Stimulated activated CD4-positive, alpha-beta T cell treated with anti-CD3 and anti-CD28 coated beads, Interleukin-1b, Interleukin-23, amount 100 ng/mL, for 1 hour (primary cell): ENCODE measurements at places on chromosomes 4 and X.

DNA sequence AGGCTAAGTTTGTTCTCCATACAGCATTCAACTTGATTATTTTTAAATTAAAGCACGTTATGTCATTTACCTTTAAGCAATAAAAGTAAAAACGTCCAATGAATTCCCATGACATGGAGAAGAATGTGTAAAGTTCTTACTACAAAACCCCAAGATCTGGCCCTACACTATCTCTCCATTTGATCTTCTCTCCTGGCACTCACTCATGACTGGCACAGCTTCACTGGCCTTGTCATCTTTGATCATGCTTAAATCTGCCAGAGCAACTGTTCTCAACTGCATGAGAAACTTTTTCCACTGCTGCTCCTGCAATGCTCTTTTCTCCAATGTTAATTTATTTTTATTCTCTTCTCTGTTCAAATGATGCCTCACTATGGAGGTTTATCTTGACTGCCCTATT is 1109.0 kb upstream of the IGFBP7 start:
- DNase-seq = no peak

DNA sequence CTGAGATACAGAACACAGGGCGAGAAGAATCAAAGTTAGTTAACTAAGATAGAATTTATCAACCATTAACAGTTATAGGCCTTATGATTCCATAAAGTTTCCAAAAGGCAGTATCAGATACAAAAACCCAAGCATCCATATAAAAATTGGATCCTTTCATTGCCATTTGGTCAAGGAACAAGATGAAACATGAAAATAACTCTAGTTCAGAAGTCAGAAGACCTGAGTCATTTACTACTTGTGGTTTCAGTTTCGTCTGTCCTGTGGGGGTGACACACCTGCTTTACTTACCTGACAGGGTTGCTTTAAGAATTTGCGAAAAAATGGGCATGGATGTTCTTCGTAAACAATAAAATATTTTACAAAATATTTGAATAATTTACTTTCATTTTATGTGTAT is 130.8 kb downstream of the ANAPC10 start:
- DNase-seq = no peak

GRCh38 chr4:55615008-55615407 is 21.1 kb downstream of the NMU start:
- no peak for DNase-seq

GRCh38 chr4:111230265-111230664 is 607.4 kb upstream of the PITX2 start:
- no peak for DNase-seq

DNA sequence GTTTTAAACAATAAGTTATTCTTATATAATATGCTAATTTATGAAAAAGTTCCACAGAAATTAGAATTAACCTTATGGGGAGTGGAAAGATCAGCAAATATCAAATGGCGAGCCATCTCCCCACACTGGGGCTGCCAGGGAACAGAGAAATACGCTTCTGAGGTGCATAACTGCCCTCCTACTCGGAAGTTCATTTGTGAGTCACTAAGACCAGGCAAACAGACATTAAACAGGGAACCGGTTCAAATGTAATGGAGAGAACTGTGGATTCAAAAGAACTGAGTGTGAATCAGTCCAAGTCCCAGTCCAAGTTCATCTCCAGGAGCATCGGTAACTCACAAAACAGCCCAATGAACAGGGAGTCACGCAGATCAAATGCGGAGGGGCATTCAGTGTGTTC is 11.4 kb upstream of the S100G start:
- no peak for DNase-seq

DNA sequence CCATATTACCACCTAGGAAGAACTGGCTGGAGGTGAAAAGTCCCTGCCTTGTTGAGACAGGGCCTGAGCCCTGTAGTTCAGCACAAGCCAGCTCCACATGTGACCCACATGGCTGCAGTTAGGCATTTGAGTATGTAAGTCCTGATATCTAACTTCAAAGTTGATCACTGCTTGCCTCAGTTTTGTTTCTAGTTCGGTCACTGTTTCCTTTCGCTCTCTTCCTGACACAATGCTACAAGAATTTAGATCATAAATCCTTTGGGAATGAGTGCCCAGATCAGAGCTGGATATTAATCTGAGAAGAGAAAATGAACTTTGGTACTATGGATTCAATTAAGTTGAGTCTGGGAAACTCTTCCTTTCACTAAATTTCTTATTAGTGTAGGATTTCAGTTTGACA is 48.4 kb downstream of the AKAP4 start:
- no peak for DNase-seq

DNA sequence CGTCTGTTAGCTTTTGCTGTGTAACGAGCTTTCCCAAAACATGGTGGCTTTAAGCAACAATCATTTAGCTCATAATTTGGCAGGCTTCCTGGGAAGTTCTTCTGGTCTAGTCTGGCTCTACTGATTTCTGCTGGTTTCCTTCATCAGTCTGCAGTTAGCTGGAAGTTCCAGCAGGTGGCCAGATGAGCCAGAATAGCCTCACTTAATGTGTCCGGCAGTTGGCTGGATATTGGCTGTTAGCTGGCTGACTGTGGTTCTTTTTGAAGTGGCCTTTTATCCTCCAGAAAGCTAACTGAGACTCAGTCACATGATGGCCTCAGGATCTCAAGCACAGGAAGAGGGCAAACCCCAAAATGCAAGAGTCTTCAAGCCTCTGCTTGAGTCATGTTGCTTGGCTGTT is 34.9 kb downstream of the FTHL17 start:
- no peak for DNase-seq

DNA sequence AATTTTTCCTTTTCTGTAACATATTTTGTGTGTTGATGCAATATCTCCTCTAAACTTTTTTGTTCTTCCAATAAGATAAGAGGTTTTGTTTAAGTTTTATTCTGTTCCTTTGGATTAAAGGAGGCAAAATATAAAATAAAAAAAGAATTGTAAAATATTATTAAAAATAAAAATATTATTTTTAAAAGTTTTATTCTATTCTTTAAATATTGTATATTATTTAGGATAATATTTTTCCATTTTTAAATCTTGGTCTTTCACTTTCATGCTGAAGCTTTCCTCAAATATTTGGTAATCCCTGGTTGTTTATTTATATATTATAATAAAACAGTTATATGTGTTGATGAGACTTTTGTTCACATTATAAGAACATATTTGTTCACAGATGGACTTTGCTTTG is 187.9 kb upstream of the PDE5A start:
- DNase-seq = no peak

- DNase-seq = no peak
Observed at GRCh38 chr4:153045111-153045982, 109.2 kb downstream of the FHDC1 start.

DNA sequence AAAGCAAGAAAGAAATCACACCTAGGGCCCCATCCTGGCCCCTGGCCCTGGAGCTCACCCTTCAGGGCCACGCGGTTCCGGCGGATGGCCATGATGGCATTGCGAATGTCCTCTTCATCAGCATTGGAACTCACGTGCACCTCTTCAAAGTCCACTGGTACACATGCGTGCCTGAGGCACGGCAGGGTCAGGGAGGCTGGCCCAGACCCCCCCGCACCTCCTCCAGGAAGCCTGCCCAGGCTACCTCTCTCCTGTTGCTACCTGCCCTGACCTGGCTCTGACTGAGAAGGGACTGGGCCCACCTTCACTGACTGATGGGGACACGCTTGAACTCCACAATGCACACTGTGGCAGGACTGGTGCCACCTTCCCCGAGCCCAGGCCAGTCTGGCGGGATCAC is 4.5 kb downstream of the IDH3G start:
- DNase-seq = no peak

- DNase-seq = no peak
Observed at GRCh38 chr4:68175562-68176155, 46.0 kb upstream of the TMPRSS11F start.

DNA sequence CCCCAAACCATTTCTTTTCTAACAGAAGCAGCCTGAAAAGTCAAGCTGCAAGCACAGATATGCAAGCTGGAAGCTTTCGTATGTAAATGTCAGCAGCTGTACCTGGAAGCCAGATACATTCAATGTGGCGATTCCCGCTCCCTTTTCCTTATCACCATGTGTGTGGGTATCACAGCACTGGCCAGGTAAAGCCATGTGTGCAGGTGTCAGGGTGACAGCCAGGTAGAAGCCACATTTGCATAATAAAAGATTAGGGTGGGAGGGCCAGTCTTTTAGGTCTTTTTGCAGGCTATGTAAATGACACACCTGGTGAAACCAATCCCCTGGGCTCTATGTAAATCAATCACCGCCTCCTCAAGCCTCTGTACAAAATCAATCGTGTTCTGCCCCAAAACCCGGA is 50.1 kb downstream of the RXFP1 start:
- no peak for DNase-seq

GRCh38 chrX:119753639-119754257 is 4.6 kb upstream of the SOWAHD start:
- peak; percentile 24 for DNase-seq

GRCh38 chr4:83552924-83553323 is 17.0 kb downstream of the GPAT3 start:
- no peak for DNase-seq

DNA sequence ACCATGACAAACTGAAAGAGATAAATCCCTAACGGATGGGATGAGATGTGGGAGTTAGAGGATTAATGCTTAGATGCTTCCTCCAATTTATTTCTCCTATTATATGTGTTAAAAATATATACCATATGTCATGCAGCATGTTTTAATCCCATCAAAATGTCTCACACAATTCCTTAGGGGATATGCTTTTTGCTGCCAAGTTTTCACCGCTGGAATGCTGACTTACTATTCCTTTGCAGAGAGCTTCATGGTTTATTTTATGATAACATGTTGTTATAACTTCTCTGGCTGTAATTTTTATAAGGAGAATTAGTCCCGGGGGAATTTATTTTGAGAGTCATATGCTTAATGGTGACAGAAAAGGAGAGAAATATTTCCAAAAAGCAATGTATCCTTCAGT is 670.3 kb downstream of the IL1RAPL1 start:
- no peak for DNase-seq

GRCh38 chrX:39972340-39972739 is 125.4 kb downstream of the BCOR start:
- no peak for DNase-seq

DNA sequence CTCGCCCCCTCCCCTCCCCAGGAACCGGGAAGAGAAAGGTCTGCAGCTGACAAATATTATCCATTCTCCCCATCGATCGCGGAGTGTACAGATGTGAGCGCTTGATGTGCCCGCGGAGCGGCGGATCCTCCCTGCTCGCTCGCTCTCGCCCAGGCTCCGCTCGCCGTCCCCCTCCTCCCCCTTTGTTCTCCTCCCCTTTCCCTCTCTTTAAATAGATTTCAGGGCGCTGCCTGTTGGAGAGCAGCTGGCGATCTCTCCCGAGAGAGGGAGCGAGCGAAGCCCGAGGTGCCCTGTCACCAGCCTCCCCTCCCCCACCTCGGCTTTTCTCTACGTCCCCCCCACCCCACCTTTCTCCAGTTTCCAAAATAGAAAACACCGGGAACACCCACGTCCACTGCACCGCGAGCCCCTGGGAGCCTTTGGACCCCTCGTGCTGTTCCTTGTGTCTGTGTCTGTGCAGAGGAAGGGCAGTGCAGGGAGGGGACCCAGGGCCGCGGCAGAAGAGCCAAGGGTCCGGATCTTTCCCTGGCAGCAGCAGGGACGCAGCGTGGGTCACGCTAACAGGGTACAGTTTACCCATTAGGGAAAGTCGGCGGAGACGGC is 56.6 kb upstream of the BCOR start:
- DNase-seq = no peak

DNA sequence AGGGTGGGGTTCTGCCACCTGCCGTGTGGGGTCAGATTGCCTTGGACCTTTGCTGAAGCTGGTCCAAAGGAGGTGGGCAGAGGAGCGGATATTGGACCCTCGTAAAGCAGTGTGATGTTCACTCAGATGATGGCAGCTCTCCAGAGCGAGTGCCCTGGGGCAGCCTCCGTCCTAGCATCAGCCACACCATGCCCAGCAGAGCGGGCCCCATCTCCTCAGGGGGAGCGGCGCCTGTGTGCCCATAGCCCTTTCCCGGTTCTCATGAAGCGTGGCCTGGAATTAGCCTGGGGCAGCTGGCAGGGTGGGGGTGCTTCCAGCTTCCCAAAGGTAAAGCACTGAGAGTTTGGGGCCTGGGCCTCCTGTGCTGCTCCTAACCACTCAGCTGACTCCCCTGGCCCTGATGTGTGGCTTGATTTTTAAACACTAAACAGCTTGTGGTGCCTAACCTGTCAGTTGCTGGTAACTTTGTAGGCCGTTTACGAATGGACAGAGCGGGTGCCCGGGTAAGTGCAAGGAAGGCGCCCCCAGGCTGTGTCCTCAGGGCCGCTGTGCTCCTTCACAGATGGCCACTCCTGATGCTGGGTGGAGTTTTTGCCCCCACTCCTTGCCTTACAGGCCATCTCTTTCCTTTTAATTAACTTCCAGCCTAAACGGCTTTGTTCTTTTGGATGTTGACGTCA is 36.0 kb downstream of the NOP14 start:
- no peak for DNase-seq

- DNase-seq = no peak
Observed at GRCh38 chr4:127747883-127748282, 17.7 kb downstream of the SLC25A31 start.

DNA sequence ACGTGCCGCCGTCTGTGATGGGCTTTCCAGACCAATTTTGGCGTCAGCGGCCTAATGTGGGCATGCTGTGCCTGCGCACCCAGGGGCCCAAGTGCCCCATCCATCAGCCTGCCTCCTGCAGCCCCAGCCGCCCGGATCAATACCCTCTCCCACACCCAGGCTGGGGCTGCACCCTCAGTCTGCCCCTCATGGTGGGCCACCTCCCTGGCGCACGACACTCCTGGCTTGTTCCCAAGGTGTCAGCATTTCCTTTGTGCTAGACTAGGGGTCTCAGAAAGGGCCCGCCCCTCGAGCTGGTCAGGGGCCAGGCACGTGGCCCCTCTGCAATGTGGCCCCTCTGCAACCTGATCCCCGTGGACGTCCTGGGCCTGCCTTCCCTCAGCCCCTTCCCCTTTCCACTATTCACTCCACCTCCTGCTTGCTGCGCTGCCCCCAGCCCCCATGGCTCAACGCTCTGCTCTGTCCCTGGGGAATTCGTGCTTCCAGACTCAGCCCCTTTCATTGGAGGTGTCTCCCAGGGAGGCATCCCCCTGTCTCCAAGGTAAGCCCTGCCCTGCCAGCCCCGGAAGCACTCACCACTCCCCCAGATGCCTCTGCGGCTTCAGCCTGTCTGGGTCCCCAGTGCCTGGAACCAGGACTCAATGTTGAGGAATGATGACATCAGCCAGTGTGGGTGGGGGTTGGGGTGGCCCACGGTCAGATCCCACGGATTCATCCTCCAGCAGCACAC is 130.8 kb downstream of the HMX1 start:
- no peak for DNase-seq

- peak; percentile 20 for DNase-seq
Observed at GRCh38 chrX:153875391-153876111, 10.4 kb downstream of the L1CAM start.
